ENCODE measurements at places on chromosomes 7 and 10.

DNA sequence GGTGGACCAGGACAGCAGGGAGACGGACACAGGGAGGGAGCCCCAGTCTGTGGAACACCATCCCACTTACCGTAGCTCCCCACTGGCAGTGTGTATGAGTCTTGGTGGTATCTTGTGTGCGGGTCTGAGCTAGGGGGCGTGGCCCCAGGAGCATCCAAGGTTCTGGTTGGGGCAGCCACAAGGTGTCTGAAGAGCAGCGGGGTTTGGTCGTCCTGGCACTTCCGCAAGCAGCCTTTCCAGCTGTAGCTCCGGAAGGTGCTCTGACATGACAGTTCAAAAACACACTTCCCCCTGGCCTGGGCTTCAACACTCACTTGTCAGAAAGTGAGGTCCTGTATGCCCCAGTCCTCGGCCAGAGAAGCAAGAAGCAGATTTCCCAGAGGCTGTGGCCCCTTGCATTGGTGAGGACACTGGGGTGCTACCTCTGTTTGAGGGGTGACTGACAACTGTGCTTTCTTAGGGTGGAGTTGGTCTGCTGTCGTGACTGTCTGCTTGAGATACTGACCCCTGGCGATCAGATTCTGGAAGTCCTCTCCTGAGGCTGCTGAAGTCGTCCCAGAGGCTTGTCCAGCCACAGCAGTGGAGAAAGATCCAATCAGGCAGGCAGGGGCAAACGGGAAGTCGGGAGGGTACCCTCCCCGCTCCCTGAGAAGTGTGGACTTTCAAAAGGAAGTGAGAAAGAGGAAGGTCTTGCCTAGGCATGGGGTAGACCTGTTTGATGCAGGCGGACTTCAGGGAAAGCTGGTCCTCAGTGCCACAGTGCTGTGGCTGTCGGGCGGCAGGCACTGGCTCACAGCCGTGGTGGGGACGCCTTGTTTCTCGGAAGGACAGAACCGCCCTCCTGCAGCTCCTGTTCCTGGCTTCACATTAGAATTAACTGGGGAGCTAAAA lies 51.4 kb upstream of the PFKFB3 start:
- DNase-seq, result peak; percentile 45

GRCh38 chr10:69334302-69335062 lies 56.2 kb downstream of the HK1 start:
- no peak for DNase-seq

- DNase-seq, result no peak
Measured at GRCh38 chr7:10888861-10889260, 84.8 kb upstream of the PHF14 start.

DNA sequence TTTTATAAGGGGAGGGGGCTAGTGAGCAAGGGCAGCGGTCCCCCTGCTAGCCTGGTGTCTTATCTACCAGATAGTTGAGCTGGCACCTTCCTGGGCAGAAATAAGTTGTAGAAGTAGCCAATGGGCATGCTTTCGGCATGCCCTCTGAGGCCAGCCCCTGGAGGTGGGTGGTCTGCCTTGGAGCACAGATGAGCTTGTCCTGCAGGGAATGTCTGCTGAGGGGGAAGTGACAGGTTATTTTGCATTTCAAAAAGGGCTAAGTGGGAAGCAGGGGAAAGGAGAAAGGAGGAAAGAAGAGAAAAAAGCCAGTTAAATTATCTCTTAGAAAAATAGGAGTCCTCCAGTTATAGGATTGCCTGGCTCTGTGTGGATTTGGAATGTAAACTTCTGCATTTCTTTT lies 88.9 kb downstream of the GPR26 start:
- DNase-seq, result no peak

- no peak for DNase-seq
Measured at GRCh38 chr10:86349940-86350630, 16.5 kb downstream of the GRID1 start.

- no peak for DNase-seq
Measured at GRCh38 chr7:128726737-128727072, 12.5 kb upstream of the CALU start.

DNA sequence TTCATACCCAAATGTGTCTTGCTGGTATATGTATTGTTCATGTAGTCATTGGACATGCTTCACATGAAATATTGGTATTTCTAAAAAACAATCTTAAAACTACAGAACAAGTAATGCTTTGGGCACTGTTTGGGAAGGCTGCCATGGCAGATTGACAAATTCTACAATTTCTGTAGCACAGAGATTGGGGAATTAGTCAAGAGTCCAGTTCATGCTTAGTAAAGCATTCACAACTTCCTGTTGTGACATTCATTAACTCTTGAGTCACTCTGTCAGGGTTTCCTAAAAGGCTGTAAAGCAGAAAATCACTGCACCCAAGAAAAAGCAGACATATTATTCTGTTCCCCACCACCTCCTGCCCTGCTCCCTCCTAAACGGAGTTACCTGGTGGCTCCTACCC lies 398.9 kb downstream of the PHTF2 start:
- DNase-seq, result no peak

DNA sequence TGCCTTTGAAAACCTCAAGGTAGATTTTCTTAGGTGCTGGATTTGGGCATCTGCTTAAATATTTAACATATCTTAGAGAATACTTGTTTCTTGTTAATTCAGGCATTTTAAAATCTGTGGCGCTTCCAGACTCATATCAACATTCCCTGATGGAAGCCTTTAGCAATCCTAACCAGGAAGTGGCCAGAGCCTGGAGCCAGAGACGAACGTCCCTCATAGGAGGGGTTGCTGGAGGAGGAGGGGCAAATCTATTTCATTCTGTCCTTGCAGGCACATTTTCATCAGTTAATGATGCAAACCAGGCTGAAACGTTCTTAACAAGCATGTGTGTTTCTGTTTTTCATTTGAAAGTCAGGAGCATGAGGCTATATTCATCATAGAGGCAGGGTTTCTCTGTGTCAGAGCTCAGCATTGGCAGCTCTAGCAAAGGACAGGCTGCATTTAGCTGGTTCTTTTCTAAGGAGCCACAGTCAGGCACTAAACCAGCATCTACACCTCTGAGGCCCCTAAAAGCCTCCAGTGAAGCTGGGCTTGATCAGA lies 17.8 kb upstream of the IFIT2 start:
- no peak for DNase-seq

DNA sequence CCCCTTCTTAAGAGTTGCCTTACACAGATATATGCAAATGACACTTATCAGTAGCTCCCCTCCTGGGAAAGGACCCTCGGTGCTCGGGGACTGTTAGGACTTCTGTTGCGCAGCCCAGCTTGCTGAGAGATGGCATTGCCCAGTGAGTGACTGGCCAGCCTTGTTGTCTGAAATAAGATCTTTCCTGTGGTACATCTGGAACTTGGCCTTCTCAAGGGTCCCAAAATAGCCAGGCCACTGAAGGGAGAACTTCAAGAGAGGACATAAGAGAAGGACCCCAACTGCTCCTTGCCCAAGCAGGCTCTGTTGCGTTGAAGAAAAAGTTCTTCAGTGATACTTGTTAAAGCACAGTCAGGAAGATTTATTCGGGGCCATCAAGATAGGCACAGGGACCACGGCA lies 17.3 kb downstream of the BAG3 start:
- DNase-seq, result no peak

DNA sequence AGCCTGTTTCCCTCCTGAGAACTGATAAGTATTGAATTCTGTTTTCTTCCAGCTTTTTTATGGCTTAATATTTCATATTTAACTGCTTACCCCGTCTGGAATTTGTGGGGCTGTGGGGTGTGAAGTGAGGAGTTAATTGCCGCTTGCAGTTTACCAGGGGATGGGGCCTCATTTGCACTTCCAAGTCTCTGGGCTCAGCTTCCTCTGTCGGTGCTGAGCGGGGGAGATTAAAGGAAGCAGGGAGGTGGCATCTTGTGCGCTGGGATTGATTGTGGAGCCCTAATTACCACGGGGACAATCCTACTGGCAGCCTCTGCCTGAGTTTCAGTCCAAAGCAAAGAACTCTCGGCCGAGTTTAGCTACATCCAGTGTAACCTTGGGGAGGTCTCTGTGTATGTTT lies 33.4 kb downstream of the ELFN1 start:
- no peak for DNase-seq

DNA sequence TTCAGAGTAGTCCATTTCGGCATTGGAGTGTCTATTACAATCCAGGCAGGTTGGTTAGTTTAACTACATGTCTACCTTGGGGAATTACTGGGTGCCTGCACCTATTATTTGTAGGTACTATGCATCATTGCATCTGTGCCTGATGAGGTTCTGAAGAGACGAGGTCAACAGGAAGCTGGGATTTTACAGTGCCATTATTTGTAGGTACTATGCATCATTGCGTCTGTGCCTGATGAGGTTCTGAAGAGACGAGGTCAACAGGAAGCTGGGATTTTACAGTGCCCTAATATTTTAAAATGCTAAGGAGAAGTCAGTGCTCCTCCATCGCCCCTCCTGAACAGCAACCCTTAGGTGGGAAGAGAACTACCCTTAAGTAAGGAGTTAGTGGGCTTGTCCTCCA lies 41.7 kb downstream of the NPY start:
- DNase-seq, result no peak

DNA sequence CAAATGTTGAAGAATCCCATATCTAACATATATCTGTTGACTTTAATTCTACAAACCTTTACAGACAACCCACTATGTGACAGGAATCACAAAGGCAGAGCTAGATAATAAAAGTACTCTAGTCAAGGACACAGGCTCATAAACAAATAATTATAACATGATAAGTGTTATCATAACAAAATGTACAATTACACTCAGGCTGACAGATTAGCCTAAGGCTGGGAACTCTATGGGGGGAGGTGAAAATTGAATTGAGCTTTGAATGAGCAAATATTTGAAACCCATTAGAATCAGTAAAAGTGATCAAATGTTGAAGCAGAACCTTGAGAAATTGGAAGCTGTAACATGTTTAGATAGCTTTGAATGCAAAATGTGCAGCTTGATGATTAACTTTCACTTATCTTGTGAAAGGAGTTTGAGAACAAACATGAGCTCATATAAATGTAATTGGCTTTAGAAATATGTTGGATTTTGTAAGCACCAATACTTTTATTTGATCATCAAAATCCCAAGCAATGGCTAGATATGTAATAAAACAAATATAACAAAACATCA lies 970.2 kb downstream of the SORCS3 start:
- DNase-seq, result no peak

DNA sequence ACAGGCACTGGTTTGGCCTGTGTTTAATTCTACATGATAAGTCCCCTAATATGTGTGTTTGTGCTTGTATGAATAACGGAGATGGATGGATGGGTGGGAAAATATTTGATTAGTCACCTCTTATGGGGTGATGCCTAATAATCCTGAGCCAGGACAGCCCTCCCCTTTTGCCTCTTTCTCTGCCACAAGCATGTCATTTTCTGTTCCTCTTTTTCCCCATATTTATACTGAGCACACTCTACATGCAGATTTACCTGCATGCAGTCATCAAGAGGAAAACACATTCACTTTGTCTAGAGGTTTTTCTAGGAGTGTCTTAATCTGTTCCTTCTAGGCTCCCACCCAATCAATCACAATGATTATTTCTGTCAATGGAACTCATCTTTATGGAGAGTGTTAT lies 111.6 kb upstream of the TBX20 start:
- DNase-seq, result no peak

GRCh38 chr7:66238773-66239466 lies 33.8 kb downstream of the TPST1 start:
- no peak for DNase-seq

DNA sequence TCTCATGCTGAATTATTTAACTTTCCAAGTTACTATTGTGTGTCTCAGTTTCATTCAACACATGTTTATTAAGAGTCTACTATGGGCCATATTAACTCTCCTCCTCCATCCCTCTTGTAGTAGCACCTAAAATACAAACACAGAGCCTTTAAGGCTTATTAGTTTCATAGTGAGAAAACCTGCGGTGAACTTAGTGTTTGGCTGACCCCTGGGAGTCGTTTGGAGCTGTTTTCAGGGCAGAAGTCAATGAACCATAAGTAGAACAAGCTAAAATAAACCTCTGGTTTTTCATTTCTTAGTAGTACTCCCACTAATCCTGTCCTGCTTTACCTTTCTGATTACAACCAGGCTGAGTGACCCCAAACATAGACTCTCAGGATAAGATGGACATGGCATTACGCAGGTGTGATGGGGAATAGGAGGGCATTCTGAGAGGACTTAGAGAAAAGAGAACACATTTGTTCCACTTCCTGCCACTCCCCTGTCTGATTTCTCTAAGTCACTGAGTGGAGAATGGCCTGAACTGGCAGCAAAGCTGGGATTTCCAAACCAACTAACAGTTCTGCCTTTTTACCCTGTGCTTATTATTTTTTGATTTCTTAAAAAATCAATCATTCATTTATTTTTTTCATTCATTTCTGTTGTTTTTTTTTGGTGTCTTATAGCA lies 74.5 kb downstream of the LRMDA start:
- no peak for DNase-seq

DNA sequence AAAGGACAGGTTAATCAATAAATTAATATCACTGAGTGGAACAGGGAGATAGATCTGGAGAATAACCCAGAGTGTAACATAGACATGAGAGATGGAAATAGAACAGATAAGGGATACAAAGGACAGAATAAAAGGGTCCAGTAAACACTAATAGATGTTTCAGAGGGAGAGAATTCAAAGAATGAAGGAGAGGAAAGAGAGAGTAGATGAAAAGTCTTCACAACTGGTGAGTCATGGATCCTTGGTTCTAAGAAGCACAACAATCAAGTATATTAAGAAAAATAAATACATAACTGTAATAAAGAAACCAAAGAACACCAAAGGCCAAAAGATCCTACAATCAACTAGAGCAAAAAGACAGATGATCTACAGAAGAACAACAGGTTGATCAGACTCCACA lies 66.3 kb downstream of the BEND7 start:
- DNase-seq, result no peak

GRCh38 chr10:47289921-47290320 lies 10.1 kb upstream of the GDF10 start:
- DNase-seq, result peak; percentile 11

DNA sequence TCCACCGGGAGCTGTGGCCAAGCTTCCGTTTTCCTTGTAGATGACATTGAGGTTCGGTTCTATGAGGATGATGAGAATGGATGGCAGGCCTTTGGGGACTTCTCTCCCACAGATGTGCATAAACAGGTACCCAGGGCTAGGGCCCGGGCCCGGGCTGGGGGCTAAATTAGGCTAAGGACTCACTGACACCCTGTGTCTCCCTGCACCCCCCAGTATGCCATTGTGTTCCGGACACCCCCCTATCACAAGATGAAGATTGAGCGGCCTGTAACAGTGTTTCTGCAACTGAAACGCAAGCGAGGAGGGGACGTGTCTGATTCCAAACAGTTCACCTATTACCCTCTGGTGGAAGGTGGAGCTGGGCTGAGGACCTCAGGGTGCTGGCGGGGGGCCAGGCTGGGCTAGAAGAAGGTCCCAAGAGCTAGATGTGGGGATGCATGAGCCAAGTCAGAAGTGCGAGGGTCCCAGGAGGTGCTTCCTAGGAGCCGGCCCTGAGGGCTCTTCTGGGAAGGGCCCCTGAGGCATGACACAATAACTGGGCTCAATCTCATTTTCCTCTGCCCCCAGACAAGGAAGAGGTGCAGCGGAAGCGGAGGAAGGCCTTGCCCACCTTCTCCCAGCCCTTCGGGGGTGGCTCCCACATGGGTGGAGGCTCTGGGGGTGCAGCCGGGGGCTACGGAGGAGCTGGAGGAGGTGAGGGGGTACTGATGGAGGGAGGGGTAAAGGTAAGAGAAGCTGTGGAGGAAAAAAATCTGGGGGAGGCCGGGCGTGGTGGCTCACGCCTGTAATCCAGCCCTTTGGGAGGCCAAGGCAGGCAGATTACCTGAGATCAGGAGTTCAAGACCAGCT lies 2.9 kb downstream of the NFKB2 start:
- no peak for DNase-seq

Data from stimulated activated CD4-positive, alpha-beta T cell treated with anti-CD3 and anti-CD28 coated beads, Interleukin-2, amount 100 ng/mL, for 24 hours (primary cell).